ENCODE measurements at places on chromosomes 12 and 14.

DNA sequence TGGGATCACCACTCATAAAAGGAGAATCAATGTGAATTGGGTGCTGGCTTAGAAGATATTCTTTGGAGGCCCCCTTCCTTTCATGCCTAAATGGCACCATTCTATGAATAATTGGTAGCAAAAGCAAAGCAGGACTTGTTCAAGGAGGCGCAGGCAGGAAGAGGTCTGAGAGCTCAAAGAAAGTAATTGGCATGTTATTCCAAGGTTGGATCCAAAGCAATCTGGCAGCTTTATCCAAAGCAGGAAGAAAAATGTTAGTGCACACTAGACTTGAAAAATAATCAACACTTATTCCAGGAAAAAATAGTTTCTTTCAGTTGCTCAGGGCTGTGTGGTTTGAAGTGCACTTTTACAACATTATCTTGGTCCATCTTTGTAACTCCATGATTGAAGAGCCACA is 326.4 kb downstream of the NUAK1 start:
- DNase-seq, result no peak

- no peak for DNase-seq
Measured at GRCh38 chr12:108098374-108098773, 30.7 kb upstream of the WSCD2 start.

GRCh38 chr12:115037830-115038229 is 353.9 kb upstream of the TBX3 start:
- no peak for DNase-seq

- DNase-seq, result peak; percentile 100
Measured at GRCh38 chr12:75977952-75978671, 53.5 kb downstream of the PHLDA1 start.

DNA sequence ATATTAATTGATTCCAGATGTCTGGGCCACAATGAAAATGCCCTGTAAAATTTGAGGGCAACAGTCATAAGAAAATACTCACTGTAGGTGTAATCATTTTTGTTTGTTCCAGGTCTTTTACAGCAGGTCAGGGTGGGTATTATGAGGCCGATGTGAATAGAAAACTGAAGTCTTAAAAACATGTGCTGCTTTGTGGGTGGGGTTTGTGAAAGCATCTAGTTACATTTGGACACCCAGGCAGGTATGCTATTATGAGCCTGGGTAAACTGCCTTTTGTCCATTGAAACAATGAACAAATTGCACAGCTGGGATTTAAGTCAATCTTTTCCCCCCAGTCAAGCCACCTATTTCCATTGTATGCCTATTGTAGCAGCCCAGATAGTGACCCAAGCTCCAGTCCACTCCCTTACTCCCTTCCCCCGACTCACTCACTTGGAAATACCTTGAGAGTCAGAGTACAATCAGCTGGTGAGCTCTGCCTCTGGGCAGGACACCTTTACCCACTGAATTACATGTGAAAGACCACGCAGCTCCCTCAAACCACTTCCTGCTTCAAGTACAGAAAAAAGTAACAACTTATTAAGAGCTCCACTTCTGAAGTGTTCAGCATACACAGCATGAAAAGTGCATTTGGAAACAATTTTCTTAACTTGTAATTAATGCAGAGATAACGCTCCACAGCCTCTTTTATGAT is 1.8 kb downstream of the IGF1 start:
- no peak for DNase-seq
